ENCODE measurements at places on chromosomes 16 and 17.
A peak's percentile ranks its signal among the peaks of the same experiment; 100 is the strongest.

DNA sequence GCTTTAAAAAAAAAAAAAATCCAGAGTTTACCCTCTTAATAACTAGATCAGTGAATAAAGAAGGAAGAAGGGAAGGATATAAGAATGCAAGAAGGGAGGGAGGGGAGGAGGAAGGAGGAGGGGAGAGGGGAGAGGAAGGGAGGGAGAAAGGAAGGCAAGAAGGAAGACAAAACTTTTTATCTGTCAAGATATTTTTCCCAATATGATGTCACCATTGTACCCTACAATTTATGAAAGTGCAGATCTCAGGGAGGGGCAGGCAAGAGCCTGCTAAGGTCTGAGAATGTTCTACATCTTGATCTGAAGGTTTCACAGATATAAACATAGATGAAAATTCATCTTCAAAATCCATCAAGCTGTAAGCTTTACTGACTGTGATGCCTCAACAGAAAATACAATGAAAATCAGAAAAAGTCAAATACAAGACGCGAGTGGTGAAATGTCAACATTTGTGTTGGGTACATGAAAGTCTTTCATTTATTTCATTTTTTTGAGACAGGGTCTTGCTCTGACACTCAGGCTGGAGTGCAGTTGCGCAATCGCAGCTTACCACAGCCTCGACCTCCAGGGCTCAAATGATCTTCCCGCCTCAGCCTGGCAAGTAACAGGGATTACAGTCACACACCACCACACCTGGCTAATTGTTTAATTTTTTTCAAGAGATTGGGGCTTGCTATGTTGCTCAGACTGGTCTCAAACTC, 57.1 kb upstream of the EMP2 start:
- DNase-seq, result no peak

- DNase-seq, result no peak
These were observed 33.4 kb downstream of the VAC14 start for GRCh38 chr16:70767377-70768202.

DNA sequence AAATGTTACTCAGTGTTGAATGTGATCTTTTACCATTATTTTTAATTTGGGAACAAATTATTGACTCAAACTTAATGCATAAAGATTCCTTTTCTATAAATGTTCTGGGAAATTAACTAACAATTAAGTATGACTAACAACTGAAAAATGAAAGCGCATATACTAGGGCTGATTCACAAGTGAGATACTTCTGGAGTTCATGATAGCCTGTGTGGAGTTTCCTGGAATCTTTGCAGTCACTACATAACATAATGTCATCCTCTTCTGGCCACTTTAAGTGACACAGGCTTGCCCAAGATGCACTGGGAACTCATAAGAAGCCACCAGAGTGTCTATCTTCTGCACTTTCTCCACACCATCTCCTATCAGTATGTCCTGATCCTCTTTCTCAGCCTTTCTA, 450.3 kb upstream of the CDH11 start:
- DNase-seq, result no peak

DNA sequence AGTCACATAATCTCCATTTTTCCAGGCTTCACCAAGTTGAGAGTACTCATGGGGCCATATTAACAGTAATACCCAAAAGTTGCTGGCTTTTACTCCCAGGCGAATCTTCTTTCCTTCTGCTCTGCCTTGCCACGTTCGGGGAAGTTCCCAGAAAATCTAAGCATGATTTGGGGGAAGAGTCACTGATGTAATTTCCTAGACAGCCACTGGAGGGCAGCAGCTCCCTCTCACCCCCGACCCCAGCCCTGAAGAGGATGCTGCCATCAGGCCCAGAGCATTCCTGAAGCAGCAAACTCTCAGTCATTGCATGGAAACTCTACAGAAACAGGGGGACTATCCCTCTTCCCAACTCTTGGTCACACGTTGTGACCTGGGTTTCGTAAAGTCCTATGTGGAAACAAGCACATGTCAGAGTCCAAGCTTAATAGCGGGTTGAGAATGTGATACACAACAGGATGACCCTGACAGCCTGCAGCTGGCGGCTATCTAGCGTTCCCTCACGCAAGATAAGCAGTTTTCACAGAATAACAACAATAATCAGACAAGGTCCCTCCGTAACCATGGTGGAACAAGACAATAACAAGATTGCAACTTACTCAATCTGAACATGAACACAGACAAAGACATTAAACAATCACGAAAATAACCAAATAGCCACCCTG, 43.8 kb upstream of the DHX40 start:
- DNase-seq, result peak; percentile 57

DNA sequence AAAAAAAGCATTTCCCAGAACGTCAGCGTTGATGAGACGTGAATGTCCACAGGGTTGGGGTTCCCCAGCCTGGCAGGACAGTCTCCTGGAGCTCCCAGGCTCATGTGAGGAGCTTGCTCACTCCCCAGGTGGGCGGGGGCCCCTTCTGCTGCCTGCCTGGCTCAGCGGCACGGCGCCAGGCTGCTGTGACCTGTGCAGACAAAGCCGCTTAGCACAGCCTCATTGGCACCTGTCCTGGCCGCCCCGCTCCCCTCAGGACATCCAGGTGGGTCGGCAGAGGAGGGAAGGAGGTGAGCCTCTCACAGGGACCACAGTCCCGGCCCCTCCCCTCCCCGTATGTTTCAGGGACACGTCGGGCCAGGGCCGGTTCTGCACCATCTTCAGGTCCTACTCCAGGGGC, 12.9 kb upstream of the WFIKKN1 start:
- no peak for DNase-seq

DNA sequence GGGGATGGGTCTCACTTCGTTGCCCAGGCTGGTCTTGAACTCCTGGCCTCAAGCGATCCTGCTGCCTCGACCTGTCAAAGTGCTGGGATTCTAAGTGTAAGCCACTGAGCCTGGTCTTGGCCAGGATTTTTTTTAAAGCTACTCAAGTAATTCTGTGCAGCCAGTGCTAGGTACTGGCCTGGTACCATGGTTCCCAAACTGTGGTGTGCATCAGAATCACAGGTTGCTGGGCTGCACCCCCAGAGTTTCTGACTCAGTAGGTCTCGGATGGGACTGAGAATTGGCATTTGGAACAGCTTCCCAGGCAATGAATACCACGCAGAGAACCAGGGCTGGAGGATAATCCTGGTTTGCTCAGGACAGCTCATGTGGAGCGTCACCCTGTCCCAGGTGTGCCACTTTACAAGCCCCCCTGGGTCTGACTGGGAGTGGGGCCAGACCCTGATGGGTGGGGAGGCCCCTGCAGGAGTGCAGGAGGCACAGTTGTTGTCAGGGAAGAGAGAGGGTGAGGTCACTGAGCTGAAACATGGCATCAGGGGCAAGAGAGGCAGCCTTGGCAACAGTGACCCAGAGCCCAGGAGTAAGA, 10.7 kb upstream of the MRPS23 start:
- no peak for DNase-seq

- DNase-seq, result no peak
These were observed 17.8 kb downstream of the LUC7L3 start for GRCh38 chr17:50737118-50737698.

DNA sequence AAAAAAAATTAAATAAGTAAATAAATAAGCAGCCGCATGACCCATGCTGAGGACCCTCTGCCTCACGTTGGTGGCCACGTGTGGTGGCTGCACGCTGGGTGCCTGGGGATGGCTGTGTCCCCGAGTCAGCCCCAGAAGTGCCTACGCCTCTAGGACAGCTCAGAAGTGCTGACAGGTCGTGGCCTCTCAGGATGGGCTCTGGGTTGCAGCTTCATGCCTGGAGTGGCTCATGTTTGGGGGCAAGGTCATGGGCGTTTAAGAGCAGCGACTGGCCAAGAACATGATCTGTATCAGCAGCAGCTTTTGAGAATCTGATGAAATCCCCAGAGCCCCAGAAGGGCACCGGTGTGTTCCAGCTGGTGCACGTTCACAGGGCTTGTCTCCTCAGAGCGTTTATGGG, 26.8 kb upstream of the CAPN15 start:
- no peak for DNase-seq

- no peak for DNase-seq
These were observed 109.8 kb downstream of the GOSR1 start for GRCh38 chr17:30586818-30587595.

DNA sequence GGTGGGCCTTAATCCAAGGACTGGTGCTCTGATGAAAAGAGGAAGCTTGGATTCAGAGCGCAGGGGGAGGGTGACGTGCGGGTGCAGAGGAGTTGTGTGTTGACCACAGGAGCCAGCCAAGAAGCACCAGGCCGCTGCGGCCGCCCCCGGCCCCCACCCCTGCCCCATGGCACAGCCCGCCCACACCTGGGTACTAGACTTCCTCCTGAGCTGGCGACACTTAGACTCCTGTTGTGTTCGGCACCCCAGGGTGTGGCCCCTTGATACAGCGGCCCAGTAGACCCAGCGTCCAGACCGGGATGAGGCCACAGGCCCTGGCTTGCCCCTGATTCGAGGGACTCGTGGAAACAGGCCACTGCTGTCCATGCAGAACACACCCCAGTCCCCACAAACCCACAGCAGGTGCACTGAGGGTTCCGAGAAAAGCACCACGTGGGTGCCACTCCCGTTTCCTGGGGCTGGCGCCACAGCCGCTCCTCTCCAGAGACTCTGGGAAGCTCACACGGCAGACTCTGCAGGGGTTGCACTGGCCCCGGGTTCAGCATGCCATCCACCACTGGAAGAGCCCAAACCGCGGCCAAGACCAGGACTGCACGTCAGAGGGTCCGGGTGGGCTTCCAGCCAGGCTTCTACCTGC, 5.7 kb upstream of the SNAI3 start:
- DNase-seq, result no peak

- DNase-seq, result no peak
These were observed 27.3 kb downstream of the SDK2 start for GRCh38 chr17:73616873-73617404.

DNA sequence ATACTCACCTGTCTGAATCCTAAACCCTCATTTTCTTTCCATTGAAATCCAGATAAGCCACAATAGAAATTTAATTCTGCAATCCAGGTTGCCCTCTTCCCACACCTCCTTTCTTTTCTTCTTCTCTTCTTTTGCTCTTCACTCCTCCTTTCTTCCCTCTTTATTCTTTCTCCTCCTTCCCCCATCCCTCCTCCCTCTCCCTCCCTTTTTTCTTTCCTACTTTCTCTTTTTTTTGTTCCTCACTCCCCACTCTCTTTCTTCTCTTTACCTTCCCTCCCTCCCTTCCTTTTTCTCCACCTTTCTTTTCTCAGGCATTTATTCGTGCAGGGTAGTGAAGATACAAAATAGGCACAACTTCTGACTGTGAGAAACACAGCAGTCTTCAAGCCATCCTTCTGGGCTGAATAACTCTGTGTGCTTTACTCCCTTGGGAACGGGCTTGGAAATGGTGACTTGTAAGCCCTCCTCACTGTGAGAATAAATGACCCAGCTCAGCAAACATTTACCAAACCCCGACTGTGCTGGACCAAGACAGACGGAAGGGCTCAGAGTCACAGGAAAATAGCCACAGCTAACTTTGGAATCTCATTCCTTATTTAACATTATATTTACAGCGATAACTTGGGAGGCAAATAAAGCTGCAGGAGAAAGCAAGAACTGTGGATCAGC, 140.8 kb downstream of the HAPSTR1 start:
- no peak for DNase-seq

GRCh38 chr16:46949241-46949892, 24.1 kb downstream of the DNAJA2 start:
- no peak for DNase-seq

DNA sequence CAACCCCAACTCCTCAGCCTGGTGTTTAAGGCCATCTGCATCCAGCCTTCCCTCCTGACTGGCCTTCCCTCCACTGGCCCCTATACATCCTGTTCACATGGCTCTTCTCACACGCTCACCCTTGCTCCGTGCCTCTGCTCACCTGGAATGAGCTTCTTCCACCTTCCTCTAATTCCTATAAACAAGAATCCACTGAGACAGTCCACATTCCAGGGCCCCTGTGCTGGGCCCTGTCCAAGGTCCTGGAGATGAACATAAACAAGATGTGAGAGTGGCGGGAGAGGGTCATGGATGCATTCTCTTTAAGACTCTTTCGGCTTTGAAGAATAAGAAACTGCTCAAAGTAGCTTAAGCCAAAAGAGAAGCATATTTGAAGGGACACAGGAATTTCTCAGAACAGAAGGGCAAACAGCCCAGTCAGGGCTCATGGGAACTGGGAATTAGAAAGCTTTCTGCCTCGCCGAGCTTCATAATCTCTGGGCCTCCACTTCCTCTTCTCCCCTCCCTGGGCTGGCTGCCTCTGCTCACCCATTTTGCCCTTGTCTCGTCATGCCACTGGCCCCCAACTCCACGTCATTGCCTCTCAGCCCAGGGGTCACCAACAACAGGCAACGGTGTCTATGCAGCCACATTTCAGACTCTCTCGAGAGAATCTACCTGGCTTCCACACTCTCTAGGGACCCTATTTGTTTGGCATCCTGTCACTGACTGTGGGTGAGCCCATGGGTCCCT, 13.5 kb downstream of the SPPL2C start:
- no peak for DNase-seq

DNA sequence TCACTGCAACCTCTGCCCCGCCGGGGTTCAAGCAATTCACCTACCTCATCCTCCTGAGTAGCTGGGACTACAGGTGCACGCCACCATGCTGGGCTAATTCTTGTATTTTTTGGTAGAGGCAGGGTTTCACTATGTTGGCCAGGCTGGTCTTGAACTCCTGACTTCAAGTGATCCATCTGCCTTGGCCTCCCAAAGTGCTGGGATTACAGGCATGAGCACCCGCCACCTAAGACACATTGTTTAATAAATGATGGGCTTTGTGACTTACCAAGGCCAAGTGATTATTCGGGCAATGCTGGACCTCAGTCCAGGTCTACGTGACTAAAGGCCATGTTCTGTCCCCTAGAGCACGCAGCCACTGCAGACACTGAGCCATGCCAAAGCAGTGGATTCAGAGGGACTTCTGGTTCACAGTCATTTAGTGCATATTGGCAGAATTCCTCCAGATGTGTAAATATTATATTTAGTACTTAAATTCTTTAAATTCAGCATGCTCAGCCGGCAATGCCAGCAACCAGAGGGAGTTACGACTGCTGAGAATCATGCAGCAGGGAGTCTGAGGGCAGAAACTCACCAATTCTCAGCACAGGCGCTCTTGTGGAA, 4.8 kb upstream of the ERCC4 start:
- no peak for DNase-seq

DNA sequence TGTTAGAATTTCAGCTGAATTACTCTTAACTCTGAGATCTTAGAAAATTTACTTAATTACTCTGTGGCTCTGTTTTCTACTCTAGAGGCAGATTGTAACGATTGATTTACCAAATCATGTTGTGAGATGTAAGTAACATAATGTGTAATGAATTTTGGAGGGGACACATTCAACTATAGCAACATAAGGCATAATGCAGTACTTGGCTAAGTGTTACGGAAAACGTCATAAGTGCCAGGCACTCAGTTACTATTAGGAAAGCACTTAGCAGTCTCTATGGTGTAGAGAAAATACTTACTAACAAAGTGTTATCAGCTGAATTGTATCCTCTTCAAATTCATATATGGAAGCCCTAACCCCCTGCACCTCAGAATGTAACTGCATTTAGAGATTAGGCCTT, 40.6 kb upstream of the CDH8 start:
- DNase-seq, result no peak

Data from head of caudate nucleus (tissue), 42 donors.